Left lung (tissue), 14 donors: ENCODE measurements at places on chromosomes 4 and X. TPM values are rescaled to one million over a fixed set of nuclear protein-coding genes. Genes with fewer than 3 reads are reported as not detected.

The SMIM10L2A gene
- total RNA-seq: 2.4 TPM

The SPANXA2 gene
- not detected for total RNA-seq

The LINC00632 gene
- 159 TPM for total RNA-seq

The TAF7L gene
- not detected for total RNA-seq

The GAGE1 gene
- not detected for total RNA-seq

The ELF2 gene
- 37.3 TPM for total RNA-seq

The MAOB gene
- 20.6 TPM for total RNA-seq

The TLR10 gene
- total RNA-seq: 3.0 TPM

The TMEM144 gene
- total RNA-seq: 13.9 TPM

The FGFBP1 gene
- total RNA-seq: 0.67 TPM

The ETDA gene
- total RNA-seq: not detected

The TMEM47 gene
- total RNA-seq: 23.5 TPM

The ART3 gene
- not detected for total RNA-seq

The DCLK2 gene
- total RNA-seq: 5.2 TPM

The LEF1 gene
- total RNA-seq: 7.1 TPM

The PAGE4 gene
- not detected for total RNA-seq

The VCX3B gene
- not detected for total RNA-seq

The SSX2B gene
- total RNA-seq: not detected

The AREG gene
- 16.8 TPM for total RNA-seq

The GSX2 gene
- total RNA-seq: not detected

The MAP9 gene
- total RNA-seq: 12.2 TPM

The MAP7D2 gene
- total RNA-seq: 0.45 TPM

The CENPVL3 gene
- total RNA-seq: not detected

The OCIAD1 gene
- 120 TPM for total RNA-seq

The SUPT20HL1 gene
- not detected for total RNA-seq

The IBSP gene
- 0.24 TPM for total RNA-seq

The CLTRN gene
- total RNA-seq: 1.3 TPM

The IL13RA1 gene
- 87.3 TPM for total RNA-seq

The REPS2 gene
- total RNA-seq: 19.5 TPM

The DCAF8L2 gene
- not detected for total RNA-seq

The RASSF6 gene
- 1.3 TPM for total RNA-seq

The ATOH1 gene
- total RNA-seq: not detected

The MND1 gene
- total RNA-seq: 2.3 TPM

The PHKA1 gene
- total RNA-seq: 4.8 TPM

The UGT2B15 gene
- not detected for total RNA-seq

The FNIP2 gene
- total RNA-seq: 56.6 TPM

The ADH7 gene
- not detected for total RNA-seq

The BGN gene
- total RNA-seq: 200 TPM
